SK-N-SH (cell line): ENCODE measurements at places on chromosomes 11 and 22.

GRCh38 chr11:20274031-20274430, 89.5 kb upstream of the HTATIP2 start:
- no peak for DNase-seq

- DNase-seq: no peak
Measured at GRCh38 chr11:128924510-128925249, 18.0 kb downstream of the TP53AIP1 start.

GRCh38 chr11:71235719-71236118, 16.7 kb downstream of the SHANK2 start:
- peak; percentile 9 for DNase-seq

GRCh38 chr11:86818462-86819192, 18.3 kb downstream of the PRSS23 start:
- DNase-seq: peak; percentile 51

DNA sequence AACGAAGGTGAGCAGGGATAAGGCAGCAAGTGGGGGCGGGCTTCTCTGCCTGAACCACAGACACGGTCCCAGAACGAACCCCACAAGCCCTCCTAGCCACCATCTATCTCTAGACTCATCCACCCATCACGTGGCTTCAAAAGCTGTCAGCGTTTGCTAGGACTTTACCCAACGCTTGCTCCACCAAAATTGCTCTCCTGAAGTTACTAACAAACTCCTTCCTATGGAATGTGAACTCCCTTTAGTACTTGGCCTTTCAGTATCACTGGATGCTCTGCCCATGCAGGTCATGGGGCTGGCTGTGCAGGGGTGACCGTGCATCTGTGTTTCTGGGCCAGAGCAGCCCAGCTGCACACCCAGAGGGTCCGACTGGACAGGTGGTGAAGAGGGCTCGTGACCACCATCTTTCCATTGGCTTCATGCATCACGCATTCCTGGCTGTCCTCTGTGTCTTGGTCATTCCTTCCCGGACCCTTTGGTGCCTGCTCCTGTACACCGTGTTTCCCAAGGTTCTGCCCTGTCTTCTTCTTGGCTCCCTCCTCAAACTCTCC, 85.1 kb downstream of the MYO7A start:
- no peak for DNase-seq

GRCh38 chr11:59556917-59557348, 45.6 kb downstream of the OR4D9 start:
- DNase-seq: peak; percentile 20

GRCh38 chr11:12170984-12171383, 60.6 kb downstream of the MICAL2 start:
- DNase-seq: no peak

GRCh38 chr11:59574467-59574866, 41.1 kb downstream of the OSBP start:
- DNase-seq: no peak

GRCh38 chr22:39501644-39502108, 414 bp upstream of the MIEF1 start:
- no peak for DNase-seq

DNA sequence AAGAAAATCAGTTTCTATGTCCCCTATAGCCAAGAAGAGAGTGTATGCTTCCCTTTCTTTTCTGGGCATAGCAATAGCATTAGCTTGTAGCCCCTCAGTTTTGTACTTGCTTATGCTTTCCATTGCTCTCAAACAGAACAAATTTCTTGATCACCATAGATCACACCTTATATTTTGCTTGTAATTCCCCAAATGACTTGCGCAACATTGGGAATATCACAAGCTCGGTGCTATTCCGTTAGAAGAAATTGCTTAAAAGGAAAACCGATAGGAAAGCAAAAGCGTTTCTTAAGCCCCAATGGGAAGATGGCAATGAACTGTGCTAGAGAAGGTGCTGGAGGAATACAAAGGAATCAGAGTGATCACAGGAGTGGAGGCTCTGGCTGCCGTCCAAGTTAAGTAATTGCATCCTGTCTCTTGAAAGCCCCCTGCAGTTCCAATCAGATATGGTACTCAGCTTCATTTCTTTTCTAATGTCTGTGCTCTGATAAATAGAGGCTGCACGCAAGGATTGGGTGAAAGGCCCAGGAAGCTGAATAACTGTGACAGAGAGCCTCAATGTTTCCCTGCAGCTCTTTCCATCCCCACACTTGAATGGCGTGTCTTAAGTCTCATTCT, 182.1 kb upstream of the KIRREL3 start:
- DNase-seq: peak; percentile 41

DNA sequence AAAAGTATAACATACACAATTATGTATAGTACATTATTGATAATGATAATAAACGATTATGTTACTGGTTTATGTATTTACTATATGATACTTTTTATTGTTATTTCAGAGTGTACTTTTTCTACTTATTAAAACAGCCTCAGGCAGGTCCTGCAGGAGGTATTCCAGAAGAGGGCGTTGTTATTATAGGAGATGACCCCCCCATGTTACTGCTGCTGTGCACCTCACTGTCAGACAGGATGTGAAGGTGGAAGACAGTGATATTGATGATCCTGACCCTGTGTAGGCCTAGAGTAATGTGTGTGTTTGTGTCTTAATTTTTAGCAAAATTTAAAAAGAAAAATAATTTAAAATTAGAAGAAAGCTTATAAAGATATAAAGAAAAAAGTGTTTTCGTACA, 57.6 kb downstream of the REXO2 start:
- no peak for DNase-seq

- no peak for DNase-seq
Measured at GRCh38 chr22:46056546-46057245, 79.7 kb upstream of the WNT7B start.

- DNase-seq: peak; percentile 74
Measured at GRCh38 chr22:49930596-49931412, 12.4 kb downstream of the CRELD2 start.

GRCh38 chr11:33598426-33599069, 102.1 kb downstream of the C11orf91 start:
- DNase-seq: peak; percentile 56

DNA sequence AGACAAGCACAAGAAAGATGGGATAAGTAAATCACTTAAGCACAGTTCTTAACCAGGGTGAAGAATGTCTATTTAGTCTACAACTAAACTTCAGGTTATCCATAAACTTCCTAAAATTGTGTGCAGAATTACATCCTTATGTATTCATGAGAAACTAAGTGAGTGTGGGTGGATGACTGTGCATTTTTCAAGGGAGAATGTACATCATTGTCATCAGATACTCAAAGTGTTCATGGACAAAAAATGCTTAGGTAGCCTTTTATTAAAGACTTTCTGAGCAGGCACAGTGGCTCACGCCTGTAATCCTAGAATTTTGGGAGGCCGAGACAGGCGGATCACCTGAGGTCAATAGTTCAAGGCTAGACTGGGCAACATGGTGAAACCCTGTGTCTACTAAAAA, 2023.8 kb downstream of the LRRC4C start:
- DNase-seq: no peak

DNA sequence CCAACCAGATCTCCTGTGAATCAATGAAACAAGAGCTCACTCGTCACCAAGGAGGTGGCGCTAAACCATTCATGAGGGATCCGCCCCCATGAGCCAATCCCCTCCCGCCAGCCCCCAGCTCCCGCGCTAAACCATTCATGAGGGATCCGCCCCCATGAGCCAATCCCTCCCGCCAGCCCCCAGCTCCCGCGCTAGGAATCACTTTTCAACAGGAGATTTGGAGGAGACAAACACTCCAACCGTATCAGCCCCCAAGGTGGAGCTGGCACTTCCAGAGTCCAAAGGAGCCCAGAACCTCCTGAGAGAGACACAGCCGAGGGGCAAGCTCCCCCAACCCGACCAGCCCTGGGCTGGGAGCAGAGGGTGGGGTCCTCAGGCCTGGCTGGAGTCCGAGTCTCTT, 40.9 kb upstream of the PRR5 start:
- peak; percentile 2 for DNase-seq

DNA sequence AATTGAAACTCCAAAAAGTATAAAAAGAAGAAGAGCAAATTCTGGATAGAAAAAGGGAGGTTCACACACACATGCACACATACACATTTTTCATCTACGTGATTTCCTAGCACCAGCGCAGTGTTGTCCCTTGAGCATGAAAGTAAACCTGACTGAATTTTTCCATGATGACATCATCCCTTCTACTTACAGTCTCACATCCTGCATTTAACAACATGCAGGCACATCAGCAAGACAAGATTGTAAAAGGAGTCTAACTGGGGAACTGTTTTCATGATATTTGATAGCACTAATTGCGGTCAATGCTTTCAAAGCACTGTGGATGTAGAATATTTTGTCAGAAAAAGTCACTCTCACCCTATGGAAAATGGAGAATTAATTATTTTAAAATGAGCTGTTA, 36.6 kb downstream of the GAS2 start:
- no peak for DNase-seq

GRCh38 chr11:92796744-92797143, 172.7 kb upstream of the MTNR1B start:
- DNase-seq: no peak

GRCh38 chr11:123006860-123007542, 25.4 kb upstream of the BSX start:
- DNase-seq: no peak

DNA sequence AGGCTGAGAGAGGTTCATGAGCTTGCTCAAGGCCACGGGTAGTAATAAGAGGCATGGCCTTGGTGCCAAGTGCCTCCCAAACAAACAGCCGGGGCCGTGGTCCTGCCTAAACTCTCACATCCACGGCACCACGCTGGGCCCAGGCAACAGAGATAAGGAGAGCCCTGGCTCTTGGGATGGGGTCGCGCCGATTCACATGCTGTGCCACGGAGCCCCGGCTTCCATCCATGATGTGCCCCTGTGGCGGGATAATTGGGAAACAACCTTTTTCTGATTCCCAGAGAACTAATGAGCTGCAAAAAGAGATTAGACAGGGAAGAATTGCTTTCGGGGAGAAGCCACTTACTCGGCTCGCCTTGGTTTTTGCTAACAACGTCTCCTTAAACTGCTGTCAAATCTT, 22.0 kb downstream of the TP53AIP1 start:
- DNase-seq: no peak

- DNase-seq: no peak
Measured at GRCh38 chr11:47380078-47380477, 1.7 kb upstream of the SPI1 start.

GRCh38 chr11:47387944-47388696, 9.8 kb upstream of the SPI1 start:
- DNase-seq: no peak

DNA sequence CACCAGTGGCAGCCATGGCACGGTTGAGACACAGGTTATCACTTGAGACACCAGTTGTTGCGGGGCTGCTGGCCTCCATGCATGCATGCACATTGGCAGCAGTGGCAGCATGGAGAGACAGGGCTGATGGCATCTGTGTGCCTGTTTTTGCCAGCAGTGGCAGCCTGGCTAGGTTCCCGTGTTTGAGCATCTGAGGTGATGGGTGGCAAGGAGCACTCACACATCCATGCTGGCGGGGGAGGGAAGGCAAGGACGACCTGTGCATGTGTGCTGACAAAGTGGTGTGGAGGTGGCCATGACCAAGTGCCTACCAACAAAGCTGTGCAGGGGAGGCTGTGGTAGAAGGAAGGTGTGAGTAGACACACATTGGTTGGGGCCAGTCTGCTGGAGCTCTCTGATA, 133.5 kb downstream of the CNTN5 start:
- no peak for DNase-seq

GRCh38 chr11:111720801-111721494, 45.2 kb downstream of the PPP2R1B start:
- peak; percentile 42 for DNase-seq

- DNase-seq: no peak
Measured at GRCh38 chr11:35065566-35065965, 73.4 kb upstream of the CD44 start.

GRCh38 chr11:33867561-33867960, 24.3 kb downstream of the LMO2 start:
- DNase-seq: no peak

- no peak for DNase-seq
Measured at GRCh38 chr11:114315749-114316368, 19.7 kb downstream of the NNMT start.

DNA sequence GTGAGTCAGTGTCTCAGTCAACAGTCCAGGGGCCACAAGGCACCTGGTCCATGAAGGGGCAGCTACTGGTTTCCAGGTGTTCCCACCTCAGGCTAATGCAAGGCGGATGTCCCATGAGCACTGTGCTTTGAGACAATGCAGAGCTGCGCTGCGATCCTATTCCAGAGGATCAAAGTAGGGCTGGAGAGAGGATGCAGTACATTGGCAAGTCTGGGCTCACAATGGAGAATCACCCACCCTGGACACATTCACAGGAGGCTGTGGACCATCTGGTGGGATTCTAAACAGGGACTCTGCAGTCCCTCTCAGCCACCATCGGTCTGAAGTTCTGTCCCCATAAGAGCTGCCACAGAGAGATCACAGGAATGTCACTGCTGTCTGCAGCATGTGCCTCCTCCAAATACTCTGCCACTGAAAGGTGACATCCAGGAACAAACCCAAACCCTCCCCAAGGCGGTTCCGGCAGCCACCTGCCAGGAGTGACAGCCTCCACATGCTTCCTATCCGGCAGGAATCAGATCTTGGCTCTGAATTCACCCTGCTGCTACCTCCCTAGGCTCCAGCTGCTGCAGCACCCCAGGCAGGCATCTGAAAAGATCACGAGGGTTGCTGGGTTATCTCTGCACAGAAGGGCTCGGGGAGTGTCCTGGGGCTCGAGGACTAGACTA, 45.3 kb upstream of the SERPIND1 start:
- no peak for DNase-seq

DNA sequence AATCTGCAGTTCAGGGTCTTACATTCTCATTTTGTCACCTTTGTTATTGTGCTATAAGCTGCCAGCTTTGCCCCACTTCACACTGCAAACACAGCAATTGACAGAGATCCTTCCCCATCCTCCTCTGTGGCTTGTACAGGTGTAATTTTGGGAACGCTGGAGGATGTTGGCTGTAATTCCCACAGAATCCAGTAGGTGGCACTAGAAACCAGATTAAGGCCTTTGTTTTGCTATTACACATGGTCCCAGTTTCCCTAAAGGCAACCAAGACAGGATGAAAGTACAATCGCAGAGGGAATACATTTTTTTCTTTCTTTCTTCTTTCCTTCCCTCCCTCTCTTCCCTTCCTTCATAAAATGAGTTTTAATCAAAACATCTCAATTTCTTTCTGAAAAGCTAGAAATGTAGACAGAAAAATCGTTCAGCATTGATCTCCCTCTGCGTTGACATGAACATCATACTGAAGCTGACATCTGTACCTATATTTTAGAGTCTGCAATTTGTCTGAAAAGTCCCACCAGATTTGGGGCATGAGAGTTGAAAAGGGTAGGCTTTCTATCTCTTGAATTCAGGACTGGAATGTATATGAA, 21.3 kb upstream of the NELL1 start:
- peak; percentile 74 for DNase-seq
